ENCODE measurements at places on chromosomes 1 and 21. TPM values are rescaled to one million over a fixed set of nuclear protein-coding genes. Genes with fewer than 3 reads are reported as not detected.

DNA sequence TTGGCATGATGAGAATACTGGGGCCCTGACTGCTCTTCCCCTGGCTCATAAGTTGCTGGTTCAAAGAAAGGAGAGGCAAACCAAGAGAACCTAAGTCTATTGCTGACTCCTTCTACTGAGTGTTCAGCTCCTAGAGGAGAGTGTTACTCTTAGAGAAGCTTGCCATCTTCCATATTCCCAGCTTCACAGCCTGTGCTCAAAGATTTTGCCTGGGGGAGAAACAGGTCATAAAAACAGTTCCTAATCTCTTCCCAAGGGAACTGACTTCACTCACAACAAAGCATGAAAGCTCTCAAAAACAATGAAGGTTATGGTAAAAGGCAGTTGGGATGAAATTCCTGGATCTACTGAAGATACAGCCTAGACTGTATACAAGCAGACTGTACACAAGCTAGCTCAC is 37.1 kb downstream of the LRRC40 start:
- DNase-seq: no peak

GRCh38 chr1:180534214-180534613 is 24.6 kb upstream of the OVAAL start:
- DNase-seq: no peak

DNA sequence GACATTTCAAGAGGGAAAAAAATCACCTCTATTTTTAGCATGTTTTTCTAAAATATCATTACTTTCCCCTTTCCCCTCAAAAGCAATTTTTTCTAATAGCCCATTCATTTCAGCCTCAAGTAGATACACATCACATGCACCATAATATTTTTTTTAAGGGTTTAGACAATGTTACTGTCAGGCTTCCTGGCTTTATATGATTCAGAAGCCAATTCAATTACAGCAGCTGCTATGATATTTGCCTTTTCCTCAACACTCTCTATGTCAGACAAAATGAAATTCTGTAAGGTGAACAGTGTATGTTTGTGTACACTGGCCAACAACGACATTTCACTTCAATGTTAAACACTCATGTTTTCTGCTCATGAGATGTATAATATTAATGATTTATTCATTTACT is 46.5 kb downstream of the OMA1 start:
- no peak for DNase-seq

DNA sequence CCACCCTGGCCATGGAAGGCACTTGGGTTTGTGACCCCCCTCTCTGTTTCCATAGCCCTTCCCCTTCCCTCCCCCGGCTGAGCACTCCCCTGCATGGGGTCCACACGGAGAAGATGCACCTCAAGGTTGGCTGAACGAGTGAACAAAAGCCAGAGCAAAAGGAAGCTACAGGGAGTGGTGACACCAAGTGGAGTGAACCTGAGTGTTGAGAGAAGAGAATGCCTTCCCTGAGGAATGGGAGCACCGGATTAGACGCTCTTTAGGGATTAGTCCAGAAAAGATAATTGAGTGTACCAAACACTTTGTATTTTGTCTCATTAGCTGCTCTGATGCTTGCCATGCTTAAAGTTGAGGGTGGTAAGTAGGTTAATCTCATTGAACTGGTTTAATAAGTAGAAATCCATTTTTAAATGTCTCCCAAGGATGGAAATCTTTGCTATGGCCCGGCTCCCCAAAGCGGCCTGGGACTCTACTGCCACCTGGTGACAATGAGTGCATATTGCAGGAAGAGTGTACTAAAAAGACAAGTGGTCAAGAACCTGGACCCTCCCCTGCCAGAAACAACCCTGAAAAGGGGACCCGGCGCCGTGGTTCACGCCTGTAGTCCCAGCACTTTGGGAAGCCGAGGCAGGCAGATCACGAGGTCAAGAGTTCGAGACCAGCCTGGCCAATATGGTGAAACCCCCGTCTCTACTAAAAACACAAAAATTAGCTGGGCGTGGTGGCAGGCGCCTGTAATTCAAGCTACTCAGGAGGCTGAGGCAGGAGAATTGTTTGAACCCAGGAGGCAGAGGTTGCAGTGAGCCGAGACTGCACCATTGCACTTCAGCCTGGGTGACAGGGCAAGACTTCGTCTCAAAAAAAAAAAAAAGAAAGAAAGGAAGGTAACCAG is 150.6 kb upstream of the ZC3H12A start:
- peak; percentile 50 for DNase-seq

Gene ISG15
- 22.8 TPM for total RNA-seq

Gene RHBDL2
- total RNA-seq: 15.1 TPM

Gene VHLL
- total RNA-seq: 1.8 TPM

Gene SLC2A5
- total RNA-seq: 74.1 TPM

Gene OR10R2
- total RNA-seq: not detected

Gene PTGFRN
- total RNA-seq: 26.8 TPM

Gene LDLRAD1
- total RNA-seq: 0.81 TPM

Gene PRDM16
- total RNA-seq: 5.6 TPM

Gene SPRR4
- total RNA-seq: 0.81 TPM
